Activated CD4-positive, alpha-beta T cell treated with anti-CD3 and anti-CD28 coated beads for 36 hours (primary cell): ENCODE measurements at places on chromosomes 5 and 9.

- no peaks in the 10 kb centered on the region for H3K27me3 ChIP-seq
- no peak overlapping the region for H3K4me3 ChIP-seq
- no peaks in the 10 kb centered on the region for H3K36me3 ChIP-seq
Measured at GRCh38 chr5:65730910-65731309, 8.9 kb downstream of the NLN start.

DNA sequence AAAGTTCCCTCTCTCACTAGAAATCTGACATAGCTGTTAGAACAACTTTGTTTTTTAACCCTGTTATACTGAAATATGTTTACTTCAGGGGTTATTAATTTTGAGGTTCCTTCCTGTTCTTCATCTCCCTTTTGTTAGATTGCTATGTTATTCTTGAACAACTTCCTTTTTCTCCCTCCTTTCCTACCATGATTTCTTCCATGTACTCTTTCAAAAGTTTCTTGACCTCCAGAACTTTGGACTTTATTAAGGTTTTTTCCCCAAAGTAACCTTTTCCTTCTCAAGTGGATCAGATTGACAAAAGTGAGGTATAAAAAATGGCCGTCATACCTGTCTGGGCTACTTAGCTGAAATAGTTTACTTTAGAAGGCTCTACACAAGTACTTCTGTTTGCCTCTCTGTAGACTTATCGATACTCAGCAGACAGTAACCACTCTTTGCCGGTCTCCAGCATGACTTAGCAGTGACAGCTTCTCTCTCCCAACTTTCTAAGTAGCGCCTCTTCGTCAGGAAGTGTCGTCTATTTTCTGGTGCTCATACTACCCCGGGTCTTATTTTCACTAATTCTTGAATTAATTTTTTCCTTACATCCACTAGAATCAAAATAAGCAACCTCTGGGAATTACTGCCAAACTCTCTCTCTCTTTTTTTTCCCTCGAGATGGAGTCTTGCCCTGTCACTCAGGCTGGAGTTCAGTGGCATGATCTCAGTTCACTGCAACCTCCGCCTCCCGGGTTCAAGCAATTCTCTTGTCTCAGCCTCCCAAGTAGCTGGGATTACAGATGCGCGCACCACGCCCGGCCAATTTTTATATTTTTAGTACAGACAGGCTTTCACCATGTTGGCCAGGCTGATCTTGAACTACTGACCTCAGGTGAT lies 19.7 kb downstream of the NFIL3 start:
- peaks cover 25% of the 10 kb centered on the region for H3K36me3 ChIP-seq
- H3K4me1 ChIP-seq, result peaks cover 9% of the 10 kb centered on the region
- no peak for DNase-seq

DNA sequence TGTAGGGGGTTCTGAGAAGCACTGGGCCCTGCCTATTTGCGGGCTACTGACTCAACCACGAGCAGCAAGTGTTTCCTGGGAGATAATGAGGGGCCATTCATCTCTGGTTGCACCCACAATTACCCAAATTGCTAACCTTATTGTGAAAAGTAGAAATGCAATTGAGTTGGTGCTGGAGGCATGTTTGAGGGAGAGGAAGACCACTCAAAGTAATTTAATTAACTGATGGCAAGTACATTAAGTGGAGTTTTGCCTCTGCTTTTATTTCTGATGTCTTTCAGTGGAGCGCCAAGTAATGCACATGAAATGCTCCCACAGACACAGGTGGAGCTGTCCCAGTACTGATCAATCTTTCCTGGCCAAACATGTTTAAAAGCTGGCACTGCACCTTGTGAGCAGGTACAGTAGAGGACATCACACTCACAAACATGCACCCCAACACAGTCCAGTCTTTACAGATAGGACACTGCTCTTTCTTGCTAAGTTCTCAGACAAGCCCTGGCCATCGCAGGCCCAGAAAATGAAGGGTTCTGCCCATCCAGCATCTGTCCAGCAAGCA lies 195.4 kb downstream of the HSPA4 start:
- H3K36me3 ChIP-seq, result no peaks in the 10 kb centered on the region
- H3K27me3 ChIP-seq, result no peaks in the 10 kb centered on the region
- H3K4me3 ChIP-seq, result no peak overlapping the region
- no peak overlapping the region for H3K27ac ChIP-seq

GRCh38 chr9:92176068-92176799 lies 61.0 kb upstream of the SPTLC1 start:
- no peak overlapping the region for H3K4me3 ChIP-seq

GRCh38 chr5:53291528-53291927 lies 182.0 kb upstream of the MOCS2 start:
- no peaks in the 10 kb centered on the region for H3K4me1 ChIP-seq
- no peaks in the 10 kb centered on the region for H3K36me3 ChIP-seq
- H3K4me3 ChIP-seq, result no peak overlapping the region

DNA sequence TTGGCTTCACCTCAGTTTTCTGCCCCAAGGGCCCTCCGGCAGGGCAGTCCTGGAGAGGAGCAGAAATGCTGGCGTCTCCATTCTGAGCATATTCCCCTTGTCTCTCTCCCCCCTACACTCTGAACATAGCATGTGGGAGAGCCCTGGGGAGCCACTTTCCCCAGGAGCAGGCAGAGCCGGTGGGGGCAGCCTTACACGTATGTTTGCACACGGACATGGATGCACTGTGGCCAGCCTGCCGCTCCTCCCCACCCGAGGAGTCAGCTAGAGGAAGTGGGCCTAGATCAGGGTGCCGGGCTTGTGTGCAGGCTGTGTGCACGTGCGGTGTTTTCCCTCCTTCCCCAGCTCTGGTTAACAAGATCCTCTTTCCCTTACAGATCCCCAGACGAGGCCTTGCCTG lies 25.4 kb upstream of the POMT1 start:
- peaks cover 5% of the 10 kb centered on the region for H3K4me1 ChIP-seq
- H3K27me3 ChIP-seq, result no peaks in the 10 kb centered on the region
- H3K27ac ChIP-seq, result no peak overlapping the region
- H3K4me3 ChIP-seq, result no peak overlapping the region
- peaks cover 56% of the 10 kb centered on the region for H3K36me3 ChIP-seq

DNA sequence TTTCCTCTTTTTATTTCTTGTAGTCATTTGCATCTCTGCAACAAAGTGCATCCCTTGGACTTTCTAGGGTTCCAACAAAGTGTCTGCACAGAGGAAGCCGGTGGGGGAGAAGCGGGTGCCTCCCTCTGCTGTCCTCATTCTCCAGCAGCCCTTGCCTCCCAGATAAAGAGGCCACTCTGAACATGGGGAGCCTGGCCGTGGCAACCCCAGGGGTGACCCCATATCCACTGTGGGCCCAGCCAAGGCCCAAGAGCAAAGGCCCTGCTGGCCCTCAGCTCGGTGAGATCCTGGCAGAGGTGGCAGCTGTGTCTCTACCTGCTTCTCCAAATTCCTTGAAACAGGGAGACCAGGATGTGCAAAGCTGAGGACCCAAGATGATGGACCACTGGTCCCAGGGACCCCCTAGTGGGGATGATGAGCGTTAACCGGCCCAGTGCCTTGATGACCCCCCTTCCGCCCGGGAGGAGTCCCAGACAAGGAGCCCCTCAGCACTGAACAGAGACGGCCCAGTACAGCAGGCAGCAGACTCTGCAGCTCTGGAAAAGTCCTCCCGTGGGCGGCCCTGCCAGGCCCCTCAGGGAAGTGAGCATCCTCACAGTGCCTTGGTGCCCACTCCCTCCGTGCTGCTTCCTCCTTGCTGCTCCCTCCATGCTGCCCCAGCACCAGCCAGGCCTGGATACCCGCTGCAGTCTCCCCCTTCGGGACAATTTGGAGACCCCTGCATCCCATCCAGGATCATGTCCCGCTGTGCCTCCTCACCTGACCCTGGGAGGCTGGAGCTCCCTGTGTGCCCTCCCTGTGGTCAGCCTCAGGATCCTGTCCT lies 62.5 kb downstream of the MRPL36 start:
- peaks cover 19% of the 10 kb centered on the region for H3K27me3 ChIP-seq
- no peaks in the 10 kb centered on the region for H3K4me1 ChIP-seq
- H3K4me3 ChIP-seq, result no peak overlapping the region
- no peak overlapping the region for H3K27ac ChIP-seq
- H3K36me3 ChIP-seq, result no peaks in the 10 kb centered on the region

GRCh38 chr5:53430618-53431252 lies 49.7 kb upstream of the FST start:
- H3K27ac ChIP-seq, result no peak overlapping the region
- H3K36me3 ChIP-seq, result no peaks in the 10 kb centered on the region
- no peaks in the 10 kb centered on the region for H3K4me1 ChIP-seq
- peaks cover 6% of the 10 kb centered on the region for H3K27me3 ChIP-seq
- no peak overlapping the region for H3K4me3 ChIP-seq

DNA sequence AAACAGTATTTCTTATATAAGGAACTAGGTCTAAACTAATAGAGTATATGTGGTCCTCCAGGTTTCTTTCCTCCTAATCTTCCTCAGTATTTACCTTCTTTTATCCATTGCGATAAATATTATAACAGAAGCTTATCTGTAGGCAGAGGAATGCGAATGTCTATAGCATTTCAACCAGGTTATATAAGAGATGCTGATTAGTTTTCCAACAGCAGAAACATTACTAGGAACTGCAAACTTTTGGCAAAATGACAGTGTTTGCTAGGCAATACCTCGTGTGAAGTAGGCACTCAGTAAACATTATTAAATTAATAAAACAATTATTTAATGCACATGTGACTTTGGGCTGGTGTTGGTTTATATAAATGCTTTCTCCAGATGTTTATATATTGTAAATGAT lies 206.5 kb downstream of the GABRB2 start:
- H3K4me1 ChIP-seq, result no peaks in the 10 kb centered on the region
- no peak for DNase-seq
- H3K27ac ChIP-seq, result no peak overlapping the region
- H3K36me3 ChIP-seq, result no peaks in the 10 kb centered on the region
- H3K27me3 ChIP-seq, result no peaks in the 10 kb centered on the region

DNA sequence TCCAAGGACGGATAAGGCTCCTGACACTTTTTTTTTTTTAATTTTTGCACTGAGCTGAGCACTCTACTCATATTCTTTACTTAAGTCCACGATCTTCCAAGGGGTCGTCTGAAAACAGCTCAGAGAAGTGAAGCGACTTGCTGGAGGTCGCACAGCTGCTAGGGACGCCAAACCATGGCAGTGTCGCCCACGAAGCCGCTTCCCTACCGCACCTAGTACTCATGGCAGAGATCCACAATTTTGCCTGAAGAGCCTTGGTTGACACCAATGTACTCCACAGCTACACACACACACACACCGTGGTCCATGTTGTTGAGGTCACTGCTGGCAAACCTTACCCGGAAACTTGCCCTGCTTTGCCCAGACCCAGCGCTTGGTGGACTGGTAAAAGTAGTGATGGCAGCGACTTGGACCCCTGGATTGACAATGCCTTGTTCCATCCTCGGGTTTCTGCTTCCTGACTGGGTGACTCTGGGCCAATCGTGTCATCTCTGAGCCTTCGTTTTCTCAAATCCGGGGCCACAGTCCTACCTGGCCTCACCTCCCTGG lies 521 bp upstream of the SLIT3 start:
- H3K36me3 ChIP-seq, result no peaks in the 10 kb centered on the region
- H3K27me3 ChIP-seq, result peaks cover 56% of the 10 kb centered on the region
- no peak overlapping the region for H3K4me3 ChIP-seq
- peaks cover 13% of the 10 kb centered on the region for H3K4me1 ChIP-seq
- DNase-seq, result no peak
- H3K27ac ChIP-seq, result no peak overlapping the region

- no peaks in the 10 kb centered on the region for H3K36me3 ChIP-seq
- no peaks in the 10 kb centered on the region for H3K27me3 ChIP-seq
Measured at GRCh38 chr5:21783074-21783679, 1070.0 kb downstream of the CDH12 start.

DNA sequence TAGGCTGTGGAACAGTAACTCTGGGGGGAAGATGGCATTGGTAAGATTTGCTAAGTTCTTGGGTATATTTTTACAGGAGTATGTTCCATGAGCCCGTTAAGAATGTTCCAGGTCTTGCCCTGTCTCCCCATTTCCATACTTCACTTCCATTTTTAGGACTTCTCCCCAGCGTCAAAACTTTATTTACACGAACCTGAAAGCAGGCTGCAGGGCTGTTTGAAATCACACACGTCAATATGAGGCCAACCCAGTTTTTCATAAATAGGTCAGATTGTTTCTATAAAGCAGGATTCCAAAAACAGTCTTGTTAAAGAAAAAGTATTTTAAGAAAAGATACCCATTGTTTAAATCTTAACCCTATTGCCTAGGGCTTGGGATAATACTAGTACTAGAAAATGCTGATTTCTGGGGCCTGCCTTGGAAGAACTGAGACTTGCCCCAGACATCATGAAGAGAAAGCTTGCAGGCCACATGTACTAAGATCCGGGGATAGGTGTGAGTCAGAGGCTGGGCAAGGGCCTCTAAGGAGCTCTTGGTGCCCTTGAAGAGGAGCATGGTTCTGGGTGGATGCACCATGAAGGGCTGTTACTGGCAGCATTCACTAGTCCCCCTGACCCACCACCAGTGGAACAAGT lies 24.2 kb downstream of the TRIO start:
- peaks cover 8% of the 10 kb centered on the region for H3K4me1 ChIP-seq
- H3K27me3 ChIP-seq, result peaks cover 3% of the 10 kb centered on the region
- no peak overlapping the region for H3K4me3 ChIP-seq
- H3K27ac ChIP-seq, result no peak overlapping the region

DNA sequence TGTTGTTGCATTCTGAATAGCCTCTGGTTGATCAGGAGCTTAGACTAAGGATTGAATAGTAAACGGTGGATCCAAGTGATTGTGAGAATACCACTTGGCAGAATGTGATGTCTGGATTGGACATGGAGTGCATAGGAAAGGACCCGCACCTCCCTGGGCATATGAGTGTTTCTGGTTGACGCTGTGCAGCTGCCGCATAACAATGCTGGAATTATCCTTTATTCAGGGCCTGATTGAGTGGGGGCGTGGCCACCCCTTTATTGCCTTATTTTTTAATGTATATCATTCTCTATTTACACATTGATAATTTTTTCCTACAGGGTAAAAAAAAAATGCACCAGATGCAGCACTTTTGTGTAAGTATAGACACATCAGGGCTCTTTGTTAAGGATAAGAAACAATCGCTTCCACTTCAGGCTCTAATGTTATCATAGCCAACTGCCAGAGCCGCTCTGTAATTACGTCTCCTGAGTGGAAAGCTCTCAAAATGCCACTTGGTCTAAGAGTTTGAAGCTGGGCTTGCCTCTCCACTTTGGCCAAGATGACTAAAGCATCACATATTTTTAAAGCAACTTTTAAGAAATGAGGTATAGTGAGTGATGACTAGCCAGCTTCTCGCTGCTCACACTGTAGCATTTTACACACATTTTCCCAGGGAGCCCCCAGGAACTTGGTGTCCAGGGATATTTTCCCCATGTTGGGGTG lies 5.7 kb downstream of the FGD3 start:
- H3K4me3 ChIP-seq, result peak overlapping the region; percentile 66
- H3K27me3 ChIP-seq, result no peaks in the 10 kb centered on the region
- peaks cover 85% of the 10 kb centered on the region for H3K4me1 ChIP-seq
- DNase-seq, result no peak
- H3K36me3 ChIP-seq, result no peaks in the 10 kb centered on the region
